ENCODE measurements at places on chromosomes 5 and 9.

DNA sequence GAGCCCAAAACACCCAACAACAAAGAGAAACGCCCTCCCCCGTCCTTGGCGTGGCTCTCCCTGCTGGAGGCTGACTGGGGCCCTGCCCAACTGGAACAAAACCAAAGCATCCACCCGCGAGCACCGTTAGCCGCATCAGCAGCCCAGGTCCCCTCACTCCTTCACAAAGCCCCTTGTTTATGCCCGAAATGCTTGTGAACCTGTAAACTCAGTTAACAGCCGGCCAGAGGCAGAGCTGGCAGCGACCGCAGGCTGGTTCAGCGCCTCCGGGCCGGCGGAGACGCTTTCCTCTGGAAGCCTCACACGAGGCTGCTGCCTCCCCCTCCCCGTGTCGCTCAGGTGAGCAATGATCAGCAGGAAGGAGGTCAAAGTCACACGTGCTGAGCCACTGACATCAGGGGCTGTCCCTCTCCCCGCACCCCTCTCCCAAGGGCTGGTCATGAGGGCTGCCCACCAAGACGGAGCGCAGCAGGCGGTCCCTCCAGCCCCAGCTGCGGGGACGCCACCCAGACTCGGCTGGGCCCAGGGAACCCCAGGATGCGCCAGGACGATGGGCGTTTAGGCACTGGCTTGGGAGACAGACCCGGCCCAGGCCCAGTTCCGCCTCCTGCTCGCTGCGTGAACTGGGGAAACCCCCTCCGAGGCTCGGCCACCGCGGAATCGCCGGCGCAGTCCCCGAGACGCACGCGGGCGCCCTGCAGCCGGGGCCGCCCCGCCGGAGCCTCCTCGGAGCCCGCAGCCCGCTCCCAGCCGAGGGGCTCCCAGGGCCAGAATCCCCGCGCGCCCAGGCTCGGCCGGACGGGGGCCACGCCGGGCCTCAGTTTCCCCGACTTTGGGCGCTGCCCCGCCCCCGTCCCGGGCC, 563 bp downstream of the SNAPC4 start:
- peak; percentile 14 for DNase-seq

GRCh38 chr5:160385496-160385895, 14.4 kb downstream of the FAM200C start:
- no peak for DNase-seq

DNA sequence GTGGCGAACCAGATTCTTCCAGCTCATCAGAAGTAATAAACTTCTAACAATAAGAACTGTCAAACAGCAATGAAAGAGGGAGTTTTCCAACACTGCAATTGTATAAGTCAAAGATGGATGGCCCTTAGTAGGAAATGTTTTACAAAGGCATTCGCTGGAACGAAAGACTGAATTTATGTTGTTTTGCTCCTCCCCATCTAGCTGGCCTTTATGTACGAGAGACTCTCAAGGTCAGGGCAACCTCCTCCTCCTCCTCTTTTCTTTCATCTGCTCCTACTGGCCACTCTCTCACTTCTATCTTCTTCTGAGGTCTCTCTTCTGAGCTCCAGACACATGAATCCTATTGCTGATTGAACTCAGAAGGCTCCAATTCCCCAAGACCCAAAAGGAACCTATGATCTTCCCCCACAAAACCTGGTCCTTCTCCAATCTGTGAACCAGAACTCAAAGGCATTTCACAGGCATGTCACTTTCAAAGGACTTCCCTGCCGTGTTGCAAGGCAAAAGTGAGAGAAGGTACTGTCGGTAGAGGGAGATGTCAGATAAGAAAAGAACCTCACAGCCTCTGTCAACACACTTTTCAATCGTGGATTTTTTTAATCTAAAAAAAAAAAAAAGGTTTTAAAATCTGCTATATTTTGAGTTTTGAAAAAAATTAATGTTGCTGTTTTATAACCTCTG, 28.5 kb upstream of the PUM3 start:
- DNase-seq, result no peak

- DNase-seq, result no peak
Measured at GRCh38 chr5:52989025-52989780, at the start of gene ITGA2. ITGA2 (plus strand) TSS chr5:52989352; CDS start chr5:52989469, 117 bp downstream.

DNA sequence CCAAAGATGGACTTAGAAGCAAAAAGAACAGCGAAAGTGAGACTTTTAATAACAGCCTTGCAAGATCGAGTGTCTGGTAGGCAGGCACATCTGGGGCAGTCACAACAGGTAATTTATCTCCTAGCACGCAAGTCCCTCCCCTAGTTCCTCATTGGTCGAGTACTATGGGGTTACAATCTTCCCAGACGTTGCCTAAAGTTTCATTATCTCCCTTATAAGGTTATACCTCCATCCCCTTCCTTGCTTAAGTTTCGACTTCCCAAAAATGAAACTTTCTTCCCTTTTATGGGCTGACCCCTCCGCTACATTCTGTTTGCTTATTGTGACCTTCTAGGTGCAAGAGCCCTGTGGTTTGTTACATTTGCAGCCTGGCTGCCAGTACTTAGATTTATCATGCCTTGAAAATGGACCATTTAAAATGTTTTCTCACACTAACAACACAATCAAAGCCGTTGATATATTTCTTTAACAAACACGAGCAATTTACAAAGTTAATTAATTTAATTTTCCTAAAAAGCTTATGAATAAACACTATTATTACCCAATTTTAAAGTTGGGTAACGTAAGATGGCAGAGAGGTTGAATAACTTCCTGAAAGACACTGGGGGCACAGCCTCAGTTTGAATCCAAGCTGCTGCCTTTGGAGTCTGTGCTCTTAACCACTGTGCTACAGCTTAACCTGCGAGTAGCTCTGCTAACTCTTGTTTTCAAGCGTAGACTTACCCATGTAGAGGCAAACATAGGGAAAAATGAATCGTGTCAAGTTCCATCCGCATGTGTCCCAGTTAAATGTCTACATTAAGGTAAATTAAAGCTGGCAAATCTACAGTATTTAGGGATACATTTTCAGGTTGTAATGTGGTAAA, 91.7 kb downstream of the EDIL3 start:
- no peak for DNase-seq

- DNase-seq, result no peak
Measured at GRCh38 chr9:89513837-89514236, 15.9 kb upstream of the SEMA4D start.

GRCh38 chr9:134425401-134425800, 99.1 kb downstream of the RXRA start:
- no peak for DNase-seq

- peak; percentile 28 for DNase-seq
Measured at GRCh38 chr9:107484117-107484723, 5.3 kb downstream of the KLF4 start.
